ENCODE measurements at places on chromosomes 3 and 15.

DNA sequence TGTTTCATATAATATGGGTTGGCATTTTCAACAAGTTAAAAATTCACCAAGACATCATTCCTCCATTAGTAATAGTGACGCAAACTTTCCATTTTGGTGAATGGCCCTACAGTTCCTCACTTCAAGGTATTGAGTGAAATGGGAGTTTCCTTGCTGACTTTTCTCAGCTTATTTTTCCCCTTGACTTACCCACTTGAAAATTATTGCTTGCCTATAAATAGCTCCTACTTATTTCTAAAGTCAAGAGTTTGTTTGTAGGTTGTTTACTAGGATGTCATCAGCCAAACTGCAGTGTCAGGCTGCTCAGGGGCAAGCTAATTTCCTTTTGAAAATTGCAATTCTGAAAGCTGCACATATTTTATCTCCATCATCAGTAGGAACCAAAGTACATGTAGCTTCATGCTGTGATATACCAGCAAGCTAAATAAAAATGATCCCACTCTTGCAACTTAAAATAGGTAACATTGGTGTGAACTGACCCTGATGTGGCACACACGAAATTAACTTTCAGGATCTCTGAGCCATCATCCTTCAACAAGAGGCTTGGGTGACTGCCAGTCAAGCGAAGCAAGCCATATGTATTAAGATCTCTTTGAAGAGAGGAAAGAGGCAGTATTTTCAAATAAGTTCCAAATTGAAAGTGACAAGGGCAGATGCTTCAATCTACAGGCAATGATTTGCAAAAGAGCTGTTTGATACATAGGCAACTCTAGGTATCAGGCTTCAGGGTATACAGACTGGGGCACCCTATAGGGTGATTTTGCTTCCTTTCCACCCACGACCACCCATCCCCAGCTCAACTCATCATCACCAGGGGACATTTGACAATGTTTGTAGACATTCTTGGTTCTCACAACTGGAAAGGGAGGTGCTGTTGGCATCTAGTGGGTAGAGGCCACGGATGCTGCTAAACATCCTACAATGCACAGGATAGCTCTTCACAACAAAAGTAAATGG, 66.8 kb upstream of the RASGRP1 start:
- DNase-seq: no peak

- DNase-seq: peak; percentile 19
Observed at GRCh38 chr3:123642182-123642956, 57.5 kb upstream of the HACD2 start.

- DNase-seq: no peak
Observed at GRCh38 chr3:125033616-125034015, 22.2 kb downstream of the HEG1 start.

- no peak for DNase-seq
Observed at GRCh38 chr3:161219495-161219894, 1.6 kb upstream of the NMD3 start.

DNA sequence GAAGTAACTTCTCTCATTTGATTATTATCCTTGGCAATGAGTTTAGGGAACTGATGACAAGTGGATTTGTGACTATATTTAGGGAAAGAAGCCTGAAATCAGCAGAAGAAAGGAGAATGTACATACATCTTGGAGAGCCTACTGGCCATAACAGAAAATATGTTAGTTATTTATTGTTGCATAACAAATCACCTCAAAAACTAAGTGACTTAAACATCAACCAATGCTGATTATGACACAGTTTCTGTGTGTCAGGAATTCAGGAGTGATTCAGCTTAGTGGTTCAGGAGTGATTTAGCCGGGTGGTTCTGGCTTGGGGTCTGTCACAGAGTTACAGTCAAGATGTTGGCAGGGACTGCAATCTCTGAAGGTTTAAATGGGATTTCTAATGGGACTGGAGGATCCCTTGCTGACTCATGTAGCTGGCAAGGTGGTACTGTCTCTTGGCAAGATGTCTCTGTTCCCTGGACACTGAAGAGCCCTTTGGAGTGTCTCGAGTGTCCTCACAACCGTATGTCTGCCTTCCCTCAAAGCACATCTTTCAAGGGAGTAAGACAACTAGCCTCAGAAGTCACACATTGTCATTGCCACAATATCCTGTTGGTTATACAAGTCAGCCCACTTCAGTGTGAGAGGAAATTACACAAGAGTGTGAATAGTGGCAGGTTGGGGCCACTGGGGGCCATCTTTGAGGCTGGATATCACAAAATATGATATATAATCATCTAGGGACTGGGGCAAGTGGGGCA, 248.9 kb downstream of the SV2B start:
- no peak for DNase-seq

GRCh38 chr3:169146179-169146665, 517.3 kb downstream of the MECOM start:
- DNase-seq: no peak

DNA sequence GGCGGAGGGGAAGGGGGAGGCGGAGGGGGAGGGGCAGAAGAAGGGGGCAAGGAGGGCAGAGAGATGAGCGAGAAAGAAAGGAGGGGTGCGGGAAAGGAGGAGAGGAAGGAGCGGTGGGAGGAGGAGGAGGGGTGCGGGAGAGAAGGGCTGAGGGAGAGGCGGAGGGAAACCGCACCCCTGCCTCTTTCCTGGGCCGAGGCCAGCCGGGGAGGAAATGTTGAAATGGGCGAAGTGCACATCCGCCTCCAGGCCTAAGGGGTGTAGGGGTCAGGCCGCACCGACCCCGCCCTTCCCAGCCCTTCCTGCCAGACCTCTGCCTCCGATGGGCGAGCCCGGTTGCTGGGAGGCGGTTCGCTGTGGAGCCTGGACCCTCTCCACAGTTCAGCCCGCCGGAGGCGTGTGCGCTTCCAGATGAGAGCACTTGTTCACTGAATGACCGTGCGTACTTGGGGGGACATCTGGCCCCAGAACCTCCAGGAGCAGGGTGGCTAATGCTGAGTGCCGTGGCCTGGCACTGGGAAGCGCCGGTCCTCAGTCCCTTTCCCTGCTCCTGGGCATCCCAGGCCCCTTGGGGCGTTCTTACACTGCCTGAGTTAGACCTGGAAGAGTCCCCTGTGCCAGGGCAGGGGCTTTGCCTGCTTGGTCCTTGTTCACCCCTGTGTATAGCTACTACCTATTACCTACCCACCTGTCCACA, 110.3 kb upstream of the KLF13 start:
- no peak for DNase-seq

DNA sequence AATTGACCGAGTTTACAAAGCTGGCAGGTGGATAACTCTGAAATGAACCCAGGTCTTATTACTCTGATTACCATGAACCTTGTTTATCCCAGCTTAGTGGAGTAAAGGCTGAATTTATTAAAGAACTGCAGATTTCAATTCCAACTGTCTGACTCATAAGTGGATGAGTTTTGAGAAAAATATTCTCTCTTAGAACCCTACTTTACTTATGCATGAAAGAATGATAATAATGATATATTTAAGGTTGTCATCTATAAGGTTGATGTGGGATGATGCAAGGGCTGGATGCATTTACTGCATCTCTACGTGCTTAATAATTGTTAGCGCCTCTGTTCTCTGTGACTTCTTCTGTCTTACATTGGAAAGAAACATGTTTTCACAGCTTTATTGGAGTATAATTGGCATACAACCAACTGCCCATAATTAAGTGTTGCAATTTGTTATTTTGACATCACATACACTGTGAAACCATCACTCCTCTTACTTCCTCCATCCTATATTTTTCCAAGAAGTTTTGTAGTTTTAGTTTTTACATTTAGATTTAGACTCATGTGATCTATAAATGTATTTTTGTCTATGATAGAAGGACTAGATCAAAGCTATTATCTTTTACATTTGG, 771.2 kb upstream of the ARRDC4 start:
- DNase-seq: no peak

DNA sequence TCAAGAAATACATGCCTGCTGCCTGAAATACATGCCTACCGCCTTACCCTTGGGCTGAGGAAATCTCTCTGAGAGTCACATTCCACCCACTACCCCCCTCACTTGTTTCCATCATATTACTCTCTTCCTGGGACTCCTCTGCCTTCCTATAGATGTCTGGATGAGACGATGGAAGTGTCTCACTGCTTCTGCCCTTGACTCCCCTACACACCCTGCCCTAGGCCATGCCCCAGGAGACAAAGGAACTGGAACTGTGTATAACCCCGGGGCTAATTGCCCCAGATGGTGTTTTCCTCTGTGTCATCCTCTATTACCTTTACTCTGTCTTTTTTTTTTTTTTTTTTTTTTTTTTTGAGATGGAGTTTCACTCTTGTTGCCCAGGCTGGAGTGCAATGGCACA, 102.0 kb downstream of the GTPBP8 start:
- no peak for DNase-seq

DNA sequence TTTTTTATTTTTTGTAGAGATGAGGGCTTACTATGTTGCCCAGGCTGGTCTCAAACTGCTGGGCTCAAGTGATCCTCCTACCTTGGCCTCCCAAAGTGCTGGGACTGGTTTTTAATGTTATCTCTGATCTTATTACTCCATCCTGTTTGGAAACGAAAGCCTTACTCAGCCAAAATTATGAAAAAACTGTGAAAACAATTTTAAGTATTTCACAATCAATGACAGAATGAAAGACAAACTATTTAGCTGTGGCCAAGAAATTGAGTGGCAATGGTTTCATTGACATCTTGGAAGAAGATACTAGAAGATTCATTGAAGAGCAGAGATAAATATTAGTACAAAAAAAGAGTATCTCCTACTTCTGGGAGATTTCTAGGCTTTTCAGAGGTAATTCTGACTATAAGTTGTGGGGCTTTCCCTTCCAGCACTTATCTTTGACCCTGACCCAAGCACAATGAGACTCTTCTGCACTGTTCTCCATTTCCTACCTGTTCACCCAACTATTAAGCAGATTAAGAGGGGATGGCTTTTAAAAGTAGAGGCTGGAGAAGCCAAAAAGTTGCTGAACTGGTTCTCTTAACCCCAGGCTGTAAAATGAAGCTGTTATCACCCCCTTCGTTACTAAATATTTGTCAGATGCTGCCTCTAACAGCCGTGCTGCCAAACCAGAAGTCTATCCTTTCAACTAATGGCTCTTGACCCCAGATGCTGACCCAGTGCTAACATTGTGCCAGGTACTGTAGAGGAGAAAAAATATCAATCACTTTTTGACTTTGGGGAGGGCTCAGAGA, 14.2 kb upstream of the SLC25A36 start:
- no peak for DNase-seq

DNA sequence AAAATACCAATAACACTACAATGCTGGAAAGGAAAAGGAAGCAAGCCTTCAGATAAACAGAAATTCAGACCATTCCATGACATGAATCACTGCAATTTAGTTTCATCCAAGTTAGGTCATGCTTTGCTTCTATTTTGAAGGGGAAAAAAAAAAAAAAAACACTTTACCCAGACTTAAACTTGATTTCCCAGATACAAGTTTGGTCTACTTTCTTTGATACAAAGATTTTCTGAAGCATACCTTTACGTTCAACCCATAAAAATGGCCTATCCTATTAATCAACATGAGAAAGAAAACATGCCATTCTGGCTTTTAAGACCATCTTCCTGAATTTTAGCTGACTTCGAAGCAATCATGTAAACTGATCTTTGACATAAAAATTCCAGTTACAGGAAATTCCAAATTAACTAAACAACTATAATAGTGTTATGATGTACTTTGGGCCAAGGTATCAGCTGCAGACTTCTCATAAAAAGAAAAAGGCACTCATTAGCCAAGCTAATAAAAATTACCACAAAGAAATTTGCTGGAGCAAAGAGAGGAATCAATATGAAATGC, 12.6 kb downstream of the OSBPL10 start:
- no peak for DNase-seq

DNA sequence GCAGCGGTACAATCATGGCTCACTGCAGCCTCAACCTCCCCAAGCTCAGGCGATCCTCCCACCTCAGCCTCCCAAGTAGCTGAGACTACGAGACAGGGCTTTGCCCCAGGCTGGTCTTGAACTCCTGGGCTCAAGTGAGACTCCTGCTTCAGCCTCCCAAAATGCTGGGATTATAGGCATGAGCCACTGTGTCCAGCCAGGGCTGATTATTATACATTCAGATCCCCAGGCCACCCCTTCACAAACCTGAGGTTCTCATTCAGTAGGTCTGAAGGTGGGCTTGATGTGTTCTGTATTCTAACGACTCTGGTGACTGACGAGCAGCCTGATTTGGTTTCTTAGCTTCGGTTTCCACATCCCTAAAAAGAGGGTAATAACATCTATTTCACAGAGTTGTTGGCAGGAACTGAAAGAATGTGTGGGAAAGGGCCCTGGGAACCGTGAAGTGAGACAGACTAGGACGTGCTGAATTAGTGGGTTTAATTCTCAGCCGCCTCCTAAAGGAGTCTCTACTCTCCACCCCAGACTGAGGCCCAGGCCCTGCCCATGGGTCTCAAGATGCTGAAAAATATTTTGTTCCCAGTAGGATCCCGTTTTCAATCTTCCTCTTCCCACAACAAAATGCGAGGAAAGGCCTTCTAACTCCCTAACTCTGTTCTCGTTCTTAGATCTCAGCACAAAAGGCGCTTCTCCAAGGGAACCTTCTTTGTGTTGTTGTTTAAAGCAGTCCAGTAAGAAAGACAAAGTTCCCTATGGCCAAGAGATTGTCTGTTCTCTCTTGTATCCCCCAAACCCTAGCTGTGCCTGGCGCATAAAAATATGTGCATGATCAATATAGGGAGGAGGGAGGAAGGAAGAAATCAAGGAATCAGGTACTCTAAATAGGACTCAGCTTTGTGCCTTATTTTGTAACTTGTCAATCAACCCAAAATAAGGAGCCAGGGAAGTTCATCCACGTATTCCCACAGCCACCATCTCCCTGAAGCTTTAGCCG, 210.0 kb upstream of the TOPAZ1 start:
- DNase-seq: no peak

- no peak for DNase-seq
Observed at GRCh38 chr3:81674690-81675089, 86.8 kb downstream of the GBE1 start.

DNA sequence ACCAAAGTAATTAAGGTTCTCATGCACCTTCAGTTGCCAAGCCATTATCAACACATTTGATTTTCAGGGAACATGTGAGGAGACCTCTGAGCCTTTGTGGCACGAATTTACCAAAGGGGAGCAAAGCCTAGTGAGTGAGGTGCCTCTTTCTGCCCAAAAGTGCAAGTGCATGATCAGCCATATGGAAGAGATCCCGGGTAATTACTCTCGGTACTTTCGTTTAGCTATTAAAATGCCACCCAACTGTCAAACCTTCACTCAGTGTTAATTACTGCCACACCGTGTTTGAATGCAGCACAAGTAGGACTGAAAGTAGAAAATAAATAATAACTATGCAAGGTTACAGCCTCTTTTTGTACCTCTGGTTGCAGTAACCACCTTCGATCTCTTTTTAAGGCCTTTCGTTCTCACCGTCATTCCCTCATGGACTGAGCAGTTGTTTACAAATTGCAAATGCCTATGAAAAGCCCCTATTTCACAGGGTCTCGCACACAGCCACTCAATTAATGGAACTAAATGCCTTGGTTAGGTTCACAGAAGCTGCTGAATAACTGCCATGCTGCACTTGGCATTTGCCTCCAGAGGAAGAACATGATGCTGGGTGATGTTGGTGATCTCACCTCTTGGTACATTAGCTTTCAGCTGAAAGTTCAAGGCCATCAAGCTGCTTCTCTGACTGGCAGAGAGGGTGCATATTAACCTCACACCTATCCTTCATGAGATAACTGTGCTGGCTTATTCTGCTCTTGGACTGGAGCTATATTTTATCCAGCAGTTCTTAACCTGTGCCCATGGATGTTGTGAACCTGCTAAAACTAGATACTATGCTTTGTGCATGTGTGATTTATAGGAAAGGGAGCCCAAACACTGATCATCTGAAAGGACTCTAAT, 69.9 kb downstream of the TNIK start:
- DNase-seq: no peak

Data from NCI-H1930 (cell line).